Mesothelial cell of epicardium (in vitro differentiated cells): ENCODE measurements at places on chromosomes 2 and 18.

DNA sequence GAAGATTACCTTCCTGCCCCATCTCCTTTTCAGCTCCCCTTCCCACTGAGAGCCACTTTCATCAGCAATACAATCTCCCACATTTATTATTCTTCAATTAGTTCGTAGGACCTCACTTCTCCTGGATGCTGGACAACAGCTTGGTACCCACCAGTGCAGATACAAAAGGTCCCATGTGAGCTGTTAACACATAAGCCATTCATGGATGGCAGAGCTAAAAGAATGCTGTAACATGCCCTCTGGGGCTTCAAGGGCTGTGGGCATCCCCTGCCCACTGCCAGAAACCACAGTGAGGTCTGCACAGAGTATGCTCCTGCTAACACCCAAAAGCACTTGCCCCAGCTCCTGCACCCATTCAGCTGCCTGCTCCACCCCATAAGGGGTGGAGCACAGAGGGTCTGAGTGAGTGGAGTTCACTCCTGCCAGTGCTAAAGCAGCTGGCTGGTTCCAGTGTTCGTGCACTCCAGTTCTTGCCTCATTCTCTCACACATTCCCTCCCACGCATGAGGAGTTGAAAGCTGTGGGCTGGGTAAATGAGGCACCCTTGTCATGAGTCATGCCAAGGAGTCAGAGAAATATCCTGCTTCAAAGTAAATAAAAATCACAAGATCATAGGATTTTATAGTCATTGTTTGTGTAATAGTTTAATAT, 305.9 kb upstream of the TMEFF2 start:
- DNase-seq = no peak
- H3K4me3 ChIP-seq = no peak overlapping the region
- H3K36me3 ChIP-seq = no peaks in the 10 kb centered on the region
- no peaks in the 10 kb centered on the region for H3K4me1 ChIP-seq

DNA sequence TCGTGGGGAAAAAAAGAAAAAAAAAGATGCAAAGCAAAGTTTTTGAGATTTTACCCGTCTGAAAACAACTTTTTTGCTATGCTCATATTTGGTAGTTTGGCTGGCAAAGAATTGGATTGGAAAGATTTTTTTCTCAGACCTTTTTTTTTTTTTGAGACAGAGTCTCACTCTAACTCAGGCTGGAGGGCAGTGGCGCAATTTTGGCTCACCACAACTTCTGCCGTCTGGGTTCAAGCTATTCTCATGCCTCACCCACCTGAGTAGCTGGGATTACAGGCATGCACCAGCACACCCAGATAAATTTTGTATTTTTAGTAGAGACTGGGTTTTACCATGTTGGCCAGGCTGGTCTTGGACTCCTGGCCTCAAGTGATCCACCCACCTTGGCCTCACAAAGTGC, 56.3 kb upstream of the TANC1 start:
- H3K4me3 ChIP-seq = no peak overlapping the region
- no peaks in the 10 kb centered on the region for H3K27me3 ChIP-seq
- H3K36me3 ChIP-seq = no peaks in the 10 kb centered on the region

GRCh38 chr2:200225951-200226350, 80.5 kb upstream of the SPATS2L start:
- no peak overlapping the region for H3K4me3 ChIP-seq
- no peaks in the 10 kb centered on the region for H3K36me3 ChIP-seq
- peaks cover 4% of the 10 kb centered on the region for H3K4me1 ChIP-seq
- no peaks in the 10 kb centered on the region for H3K27me3 ChIP-seq

GRCh38 chr2:207502577-207503198, 27.1 kb upstream of the CREB1 start:
- peaks cover 11% of the 10 kb centered on the region for H3K27me3 ChIP-seq
- H3K4me3 ChIP-seq = no peak overlapping the region
- no peak overlapping the region for H3K27ac ChIP-seq

- no peak overlapping the region for H3K4me3 ChIP-seq
- H3K27ac ChIP-seq = no peak overlapping the region
- DNase-seq = no peak
- no peaks in the 10 kb centered on the region for H3K27me3 ChIP-seq
- H3K36me3 ChIP-seq = no peaks in the 10 kb centered on the region
These were observed 16.9 kb upstream of the C18orf32 start for GRCh38 chr18:49503931-49504330.

DNA sequence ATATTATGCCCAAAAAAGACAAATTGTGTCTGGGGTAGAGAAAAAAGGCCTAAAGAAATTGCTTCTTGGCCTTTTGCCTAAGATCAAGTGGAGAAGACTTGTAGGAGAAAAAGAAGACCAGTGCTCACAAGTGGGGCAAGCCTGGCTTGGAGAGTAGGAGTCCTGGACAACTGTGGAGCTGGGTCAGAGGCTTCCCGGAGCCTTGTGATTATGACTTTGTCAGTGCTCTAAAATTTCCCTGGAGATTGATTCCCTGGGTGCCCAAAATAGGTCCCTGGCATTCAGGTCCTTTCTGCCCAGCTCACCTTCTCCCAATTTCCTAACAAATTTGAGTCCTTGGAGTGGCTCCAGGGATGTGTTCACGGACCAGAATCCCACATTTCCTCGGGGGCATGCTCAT, 787 bp upstream of the TRIM54 start:
- peaks cover 12% of the 10 kb centered on the region for H3K4me1 ChIP-seq
- no peak overlapping the region for H3K27ac ChIP-seq
- no peak overlapping the region for H3K4me3 ChIP-seq
- H3K27me3 ChIP-seq = peaks cover 60% of the 10 kb centered on the region
- DNase-seq = no peak

GRCh38 chr2:119473621-119474370, 42.1 kb downstream of the TMEM37 start:
- peaks cover 2% of the 10 kb centered on the region for H3K4me1 ChIP-seq
- H3K4me3 ChIP-seq = no peak overlapping the region
- H3K27ac ChIP-seq = no peak overlapping the region
- H3K27me3 ChIP-seq = peaks cover 5% of the 10 kb centered on the region

GRCh38 chr2:127400897-127401756, 13.4 kb upstream of the MAP3K2 start:
- H3K36me3 ChIP-seq = no peaks in the 10 kb centered on the region
- no peaks in the 10 kb centered on the region for H3K27me3 ChIP-seq
- no peak overlapping the region for H3K27ac ChIP-seq
- DNase-seq = no peak
- H3K4me3 ChIP-seq = no peak overlapping the region
- H3K4me1 ChIP-seq = peaks cover 46% of the 10 kb centered on the region

DNA sequence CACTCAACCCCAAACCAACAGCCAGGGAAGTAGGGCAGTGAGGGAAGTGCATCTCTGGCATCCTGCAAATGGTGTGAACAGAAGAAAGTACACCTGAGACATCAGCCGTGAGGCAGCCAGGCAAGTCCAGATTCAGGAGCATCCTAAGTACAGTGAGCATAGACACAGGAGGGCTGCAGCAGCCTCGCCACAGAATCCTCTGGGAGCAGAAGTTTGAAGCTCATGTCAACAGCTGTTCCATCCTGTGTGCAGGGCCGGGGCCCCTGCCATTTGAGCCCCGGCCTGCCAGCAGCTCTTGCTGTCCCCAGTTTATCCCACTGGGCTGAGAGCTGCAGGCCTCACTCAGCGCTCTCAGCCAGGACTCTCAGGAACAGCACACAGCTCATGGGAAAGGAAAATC, 14.5 kb downstream of the LOXHD1 start:
- no peak overlapping the region for H3K27ac ChIP-seq
- no peaks in the 10 kb centered on the region for H3K36me3 ChIP-seq
- no peak for DNase-seq
- no peaks in the 10 kb centered on the region for H3K4me1 ChIP-seq
- H3K4me3 ChIP-seq = no peak overlapping the region

DNA sequence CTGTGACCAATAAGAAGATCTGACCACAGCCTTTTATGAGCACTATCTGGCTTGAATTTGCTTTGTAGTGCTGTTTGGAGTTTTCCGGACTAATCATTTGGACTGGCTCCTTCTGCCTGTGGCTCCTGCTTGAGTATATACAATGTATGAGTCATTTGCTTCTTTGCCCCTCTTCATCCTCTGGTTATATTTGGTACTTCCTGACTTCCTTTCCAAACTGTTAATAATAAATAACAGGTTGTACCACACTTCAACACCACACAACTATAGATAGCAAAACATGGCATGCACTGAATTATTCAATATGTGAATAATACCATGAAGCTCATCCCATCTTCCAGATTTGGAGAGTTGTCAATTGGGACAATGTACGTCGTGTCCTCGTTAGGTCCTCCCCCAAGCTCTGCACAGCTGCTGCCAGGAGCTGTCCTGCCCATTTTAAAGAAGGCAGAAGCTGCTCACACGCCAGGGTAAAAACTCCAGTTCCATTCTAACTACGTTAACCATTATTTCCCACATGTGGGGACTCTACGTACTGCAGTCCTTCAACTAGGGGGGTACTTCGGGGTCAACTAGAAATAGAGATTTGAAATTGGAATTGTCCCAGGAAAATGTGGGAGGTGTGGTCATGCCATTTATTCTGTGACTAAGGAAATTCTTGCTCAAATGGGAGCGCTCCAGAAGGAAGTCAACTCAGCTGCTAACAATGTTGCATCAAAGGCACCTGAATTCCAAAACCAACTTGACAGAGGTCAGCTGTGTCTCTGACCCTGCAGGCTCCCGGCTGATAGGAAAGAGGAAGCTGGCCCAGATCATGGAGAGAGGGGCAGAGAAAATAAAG, 38.1 kb downstream of the ST8SIA5 start:
- no peak overlapping the region for H3K4me3 ChIP-seq
- H3K4me1 ChIP-seq = no peaks in the 10 kb centered on the region
- H3K27me3 ChIP-seq = peaks cover 51% of the 10 kb centered on the region
- no peaks in the 10 kb centered on the region for H3K36me3 ChIP-seq
- no peak overlapping the region for H3K27ac ChIP-seq
- no peak for DNase-seq

GRCh38 chr2:78817430-78817829, 208.1 kb upstream of the REG3G start:
- no peaks in the 10 kb centered on the region for H3K36me3 ChIP-seq
- DNase-seq = no peak
- H3K27me3 ChIP-seq = no peaks in the 10 kb centered on the region
- no peaks in the 10 kb centered on the region for H3K4me1 ChIP-seq
- no peak overlapping the region for H3K4me3 ChIP-seq

DNA sequence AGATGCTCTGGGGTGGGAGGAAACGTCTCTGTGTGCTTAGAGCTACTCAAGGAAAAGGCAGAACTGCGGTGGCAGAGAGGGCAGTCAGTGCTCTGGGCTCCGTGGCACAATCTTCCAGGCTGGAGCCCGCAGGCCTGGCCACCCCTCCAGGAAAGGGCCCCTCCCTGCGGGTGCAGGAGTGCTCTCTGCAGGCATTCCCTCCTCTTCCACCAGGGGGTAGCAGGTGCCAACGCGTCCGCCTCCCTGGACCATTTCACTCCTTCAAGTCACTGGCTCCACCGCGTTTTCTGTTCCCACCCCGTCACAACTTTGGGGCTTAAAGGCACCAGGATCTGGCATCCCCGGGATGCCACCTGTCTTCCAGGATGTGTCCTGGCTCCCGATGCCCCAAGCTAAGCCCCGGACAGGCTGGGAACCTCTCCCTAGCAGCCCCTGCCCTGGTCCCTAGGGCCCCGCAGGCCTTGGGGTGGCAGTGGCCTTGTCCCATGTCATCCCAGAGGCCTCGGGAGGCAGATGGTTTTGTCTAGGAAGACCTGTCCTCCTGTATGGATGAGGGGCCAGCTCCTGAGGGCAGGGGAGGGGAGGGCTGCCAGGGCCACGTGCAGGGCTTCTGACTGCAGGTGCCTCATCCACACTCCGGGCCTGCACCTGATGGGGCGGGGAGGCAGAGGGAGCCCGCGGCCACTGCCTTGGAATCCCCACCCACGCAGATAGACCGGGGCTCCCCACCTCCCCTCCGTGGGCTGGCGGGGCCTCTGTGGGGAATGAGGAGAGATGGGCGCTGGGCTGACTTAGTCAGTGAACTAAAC, 26.4 kb downstream of the KCNIP3 start:
- H3K36me3 ChIP-seq = no peaks in the 10 kb centered on the region
- H3K4me1 ChIP-seq = peaks cover 2% of the 10 kb centered on the region
- H3K27ac ChIP-seq = no peak overlapping the region

GRCh38 chr2:142112757-142113221, 18.0 kb downstream of the LRP1B start:
- H3K36me3 ChIP-seq = no peaks in the 10 kb centered on the region
- H3K4me1 ChIP-seq = no peaks in the 10 kb centered on the region
- H3K27me3 ChIP-seq = no peaks in the 10 kb centered on the region
- DNase-seq = no peak
- no peak overlapping the region for H3K27ac ChIP-seq

- no peaks in the 10 kb centered on the region for H3K4me1 ChIP-seq
- H3K36me3 ChIP-seq = no peaks in the 10 kb centered on the region
- no peak overlapping the region for H3K4me3 ChIP-seq
- no peak for DNase-seq
- peaks cover 7% of the 10 kb centered on the region for H3K27me3 ChIP-seq
- no peak overlapping the region for H3K27ac ChIP-seq
These were observed 53.9 kb upstream of the SALL3 start for GRCh38 chr18:78925557-78926242.
